Activated CD4-positive, alpha-beta T cell treated with anti-CD3 and anti-CD28 coated beads, Interleukin-2, amount 10 ng/mL, durations not matched to agents 7 days and 5 days (primary cell): ENCODE measurements at places on chromosomes 12 and 14. TPM values are rescaled to one million over a fixed set of nuclear protein-coding genes. Genes with fewer than 3 reads are reported as not detected.

PTCSC3 gene
- total RNA-seq, result not detected

RIPK3 gene
- total RNA-seq, result 37.5 TPM

DAO gene
- total RNA-seq, result not detected

INSM2 gene
- not detected for total RNA-seq

MMP19 gene
- not detected for total RNA-seq

PROX2 gene
- not detected for total RNA-seq

KLHDC1 gene
- 2.5 TPM for total RNA-seq

PHETA1 gene
- 0.97 TPM for total RNA-seq

ASCL1 gene
- total RNA-seq, result not detected

IGF1 gene
- total RNA-seq, result 0.19 TPM

GRCh38 chr12:14514946-14515345 lies 52.7 kb downstream of the PLBD1 start:
- H3K27ac ChIP-seq, result no peak overlapping the region
- H3K4me3 ChIP-seq, result no peak overlapping the region
- DNase-seq, result no peak
- H3K4me1 ChIP-seq, result no peaks in the 10 kb centered on the region
- H3K27me3 ChIP-seq, result no peaks in the 10 kb centered on the region

DNA sequence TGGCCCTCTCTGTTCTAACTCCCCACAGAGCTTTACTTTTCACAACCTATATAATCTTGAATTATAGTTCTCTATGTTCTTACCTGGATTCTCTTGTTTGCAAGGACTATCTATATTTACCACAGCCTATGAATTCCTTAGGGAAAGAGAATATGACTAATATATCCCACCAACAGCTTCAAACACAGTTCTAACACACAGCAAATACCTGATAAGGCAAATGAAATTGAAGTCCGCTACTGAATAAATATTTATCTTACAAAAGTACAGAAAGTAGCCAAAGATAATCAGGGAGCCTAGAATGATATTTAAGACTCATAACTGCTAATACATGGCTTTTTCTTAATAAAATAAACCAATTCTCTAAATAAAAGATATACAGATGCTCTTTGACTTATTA lies 165.1 kb downstream of the C12orf42 start:
- H3K4me1 ChIP-seq, result no peaks in the 10 kb centered on the region
- H3K27me3 ChIP-seq, result no peaks in the 10 kb centered on the region
- H3K4me3 ChIP-seq, result no peak overlapping the region
- no peak for DNase-seq
- H3K36me3 ChIP-seq, result no peaks in the 10 kb centered on the region

- no peak overlapping the region for H3K27ac ChIP-seq
- no peaks in the 10 kb centered on the region for H3K27me3 ChIP-seq
- no peak overlapping the region for H3K4me3 ChIP-seq
- no peak for DNase-seq
Measured at GRCh38 chr12:27034607-27035293, 12.4 kb downstream of the MED21 start.

DNA sequence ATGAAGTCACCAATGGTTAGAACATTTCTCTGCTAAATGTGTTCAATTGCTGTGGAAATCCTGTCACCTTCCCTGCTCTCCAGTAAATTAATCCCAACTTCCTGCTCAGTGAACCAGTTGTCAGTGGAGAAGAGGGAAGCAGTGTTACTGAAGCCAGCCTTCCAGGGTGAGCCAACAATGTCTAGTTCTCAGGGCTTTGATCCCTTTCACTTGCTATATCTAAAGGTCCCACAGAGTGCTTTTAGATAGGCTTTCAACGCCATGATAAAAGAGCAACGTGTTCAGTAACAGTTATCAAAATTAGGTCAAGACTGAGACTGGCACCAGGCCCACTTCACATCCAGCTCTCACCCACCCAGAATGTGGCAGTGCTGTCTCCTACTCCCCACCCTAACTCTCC lies 139.7 kb downstream of the KCNH5 start:
- no peak overlapping the region for H3K27ac ChIP-seq
- H3K4me3 ChIP-seq, result no peak overlapping the region
- DNase-seq, result no peak
- no peaks in the 10 kb centered on the region for H3K4me1 ChIP-seq
- no peaks in the 10 kb centered on the region for H3K27me3 ChIP-seq

DNA sequence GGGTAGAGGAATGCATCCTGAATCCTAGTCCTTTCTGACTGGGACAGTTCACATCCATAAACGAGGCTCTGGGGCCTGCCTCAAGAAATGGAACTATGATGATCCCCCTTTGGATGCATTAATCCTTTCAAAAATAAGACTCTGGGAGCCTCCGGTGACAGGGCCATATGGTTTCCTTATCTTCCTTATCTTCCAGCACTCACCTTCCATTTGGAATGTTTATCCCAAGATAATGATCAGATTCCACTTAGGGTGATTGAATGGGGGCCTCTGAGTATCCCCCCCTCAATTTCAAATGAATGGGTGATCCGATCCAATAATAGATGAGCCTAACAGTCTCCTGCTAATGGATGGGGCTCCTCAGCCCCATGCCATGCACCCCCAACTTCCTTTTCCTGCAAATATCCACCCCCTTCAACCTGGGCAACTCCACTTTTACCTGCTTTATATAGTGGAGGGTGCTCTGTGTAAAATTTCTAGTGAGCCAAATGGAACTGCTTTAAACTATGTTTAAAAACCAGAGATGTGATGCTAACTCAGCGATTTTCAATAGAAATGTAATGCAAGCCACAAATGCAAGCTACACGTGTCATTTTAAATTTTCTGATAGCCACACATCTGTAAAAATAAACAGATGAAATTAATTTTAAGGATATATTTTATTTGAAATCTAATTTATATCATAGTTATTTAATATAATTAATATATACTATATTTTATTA lies 157.8 kb downstream of the ZFP36L1 start:
- DNase-seq, result no peak
- H3K4me1 ChIP-seq, result no peaks in the 10 kb centered on the region
- no peak overlapping the region for H3K27ac ChIP-seq
- no peaks in the 10 kb centered on the region for H3K36me3 ChIP-seq

DNA sequence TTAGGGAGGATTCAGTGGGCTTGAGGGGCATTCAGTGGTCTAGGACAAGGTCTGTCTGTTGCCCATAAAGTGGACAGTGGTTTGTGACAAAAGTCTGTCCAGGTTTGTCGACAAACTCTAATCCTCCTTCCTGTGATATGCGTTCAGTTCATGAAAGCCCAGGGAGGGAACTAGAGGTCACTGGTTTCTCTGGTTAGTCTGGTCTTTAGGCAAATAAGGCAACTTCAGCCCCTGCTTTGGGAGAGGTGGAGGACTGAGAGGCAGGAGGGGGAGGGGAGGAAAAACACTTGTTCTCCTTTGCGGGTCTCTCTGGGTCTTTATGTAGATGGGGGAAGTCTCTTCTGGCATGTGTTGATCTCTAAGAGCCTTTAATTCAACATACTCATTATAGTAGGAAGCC lies 235.1 kb upstream of the PWP1 start:
- H3K4me3 ChIP-seq, result no peak overlapping the region
- no peak overlapping the region for H3K27ac ChIP-seq
- no peak for DNase-seq

- no peak overlapping the region for H3K4me3 ChIP-seq
- H3K27ac ChIP-seq, result peak overlapping the region; percentile 54
- H3K27me3 ChIP-seq, result no peaks in the 10 kb centered on the region
- H3K4me1 ChIP-seq, result peaks cover 50% of the 10 kb centered on the region
- H3K36me3 ChIP-seq, result peaks cover 3% of the 10 kb centered on the region
Measured at GRCh38 chr12:132439333-132439904, 50.5 kb upstream of the FBRSL1 start.

DNA sequence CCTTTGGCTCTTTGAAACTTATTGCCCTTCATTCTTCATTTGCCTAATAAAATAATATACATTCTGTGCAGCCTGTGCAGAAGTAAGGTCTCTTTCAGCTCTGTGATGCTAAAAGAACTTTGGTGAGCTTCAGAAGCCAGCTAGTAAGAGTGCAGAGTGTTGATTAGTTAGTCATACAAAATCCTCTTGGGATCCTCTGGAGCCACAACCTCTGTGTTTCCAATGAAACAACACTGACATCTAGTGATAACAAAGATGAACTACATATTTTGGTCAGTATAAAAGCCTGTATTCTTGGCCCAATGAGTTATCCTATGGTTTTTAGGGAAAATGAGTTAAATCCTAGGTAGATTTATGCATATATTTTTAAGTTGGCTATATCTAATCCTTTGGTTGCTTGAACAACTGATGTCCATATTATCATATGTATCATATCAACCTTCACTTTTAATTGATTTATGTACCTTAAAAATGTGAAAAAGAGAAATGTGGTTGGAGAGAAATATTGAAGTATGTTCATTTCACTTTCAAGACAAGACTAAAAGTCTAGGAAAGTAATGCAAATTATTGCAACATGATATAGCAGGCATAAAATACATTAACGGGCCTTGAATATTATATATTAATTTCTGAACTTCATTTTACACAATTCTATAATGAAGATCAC lies 158.4 kb downstream of the KLHL28 start:
- H3K27ac ChIP-seq, result no peak overlapping the region
- DNase-seq, result no peak
- no peak overlapping the region for H3K4me3 ChIP-seq
- no peaks in the 10 kb centered on the region for H3K36me3 ChIP-seq
- H3K27me3 ChIP-seq, result no peaks in the 10 kb centered on the region

DNA sequence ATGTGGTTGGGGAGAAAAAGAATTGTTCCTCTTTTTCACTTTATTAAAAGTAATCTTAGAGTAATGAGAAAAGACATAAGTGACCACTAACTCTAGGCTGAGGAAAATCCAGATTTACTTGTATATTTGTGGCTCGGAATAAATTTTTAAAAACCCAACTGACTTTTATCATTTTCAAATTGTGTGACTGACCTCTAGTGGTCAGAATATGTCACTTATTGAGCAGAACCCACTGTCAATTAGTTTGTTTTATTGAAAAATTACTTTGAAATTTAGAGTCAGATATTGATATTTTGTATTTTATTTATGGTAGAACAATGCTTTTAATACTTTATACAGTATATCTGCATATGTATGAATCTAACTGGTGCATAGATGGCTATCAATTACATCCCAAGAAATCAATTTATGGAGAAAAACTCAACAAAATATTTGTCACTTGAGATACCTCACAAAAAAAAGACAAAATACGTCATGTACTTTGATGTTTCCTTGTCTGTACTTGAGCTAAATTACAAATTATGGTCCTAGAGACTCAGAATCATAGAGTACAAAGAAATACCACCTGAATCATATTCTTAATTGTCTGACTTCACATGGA lies 229.4 kb downstream of the CNTN1 start:
- H3K36me3 ChIP-seq, result no peaks in the 10 kb centered on the region
- H3K4me3 ChIP-seq, result no peak overlapping the region
- peaks cover 2% of the 10 kb centered on the region for H3K27me3 ChIP-seq
- no peak overlapping the region for H3K27ac ChIP-seq
- no peaks in the 10 kb centered on the region for H3K4me1 ChIP-seq

DNA sequence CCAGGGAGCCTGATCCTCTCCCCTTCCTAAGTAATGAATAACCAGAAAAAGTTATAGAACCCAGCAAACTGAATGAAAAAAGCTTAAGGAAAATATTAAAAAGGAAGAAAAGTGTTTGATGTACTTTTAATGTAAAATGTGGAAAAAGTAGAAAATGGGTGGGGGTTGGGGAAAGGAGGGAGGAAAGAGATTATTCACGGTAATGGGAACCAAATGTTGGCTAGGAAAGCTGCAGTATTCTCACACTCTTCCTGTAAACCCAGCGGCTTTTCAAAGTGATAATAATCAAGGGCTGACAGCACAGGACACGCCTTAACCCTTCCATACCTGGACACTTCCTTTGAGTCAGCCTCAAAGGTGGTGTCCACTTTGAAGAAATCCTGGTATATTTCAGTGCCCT lies 139.2 kb downstream of the TGFB3 start:
- peaks cover 16% of the 10 kb centered on the region for H3K36me3 ChIP-seq
- H3K4me3 ChIP-seq, result no peak overlapping the region
- H3K27me3 ChIP-seq, result no peaks in the 10 kb centered on the region
- H3K27ac ChIP-seq, result no peak overlapping the region

DNA sequence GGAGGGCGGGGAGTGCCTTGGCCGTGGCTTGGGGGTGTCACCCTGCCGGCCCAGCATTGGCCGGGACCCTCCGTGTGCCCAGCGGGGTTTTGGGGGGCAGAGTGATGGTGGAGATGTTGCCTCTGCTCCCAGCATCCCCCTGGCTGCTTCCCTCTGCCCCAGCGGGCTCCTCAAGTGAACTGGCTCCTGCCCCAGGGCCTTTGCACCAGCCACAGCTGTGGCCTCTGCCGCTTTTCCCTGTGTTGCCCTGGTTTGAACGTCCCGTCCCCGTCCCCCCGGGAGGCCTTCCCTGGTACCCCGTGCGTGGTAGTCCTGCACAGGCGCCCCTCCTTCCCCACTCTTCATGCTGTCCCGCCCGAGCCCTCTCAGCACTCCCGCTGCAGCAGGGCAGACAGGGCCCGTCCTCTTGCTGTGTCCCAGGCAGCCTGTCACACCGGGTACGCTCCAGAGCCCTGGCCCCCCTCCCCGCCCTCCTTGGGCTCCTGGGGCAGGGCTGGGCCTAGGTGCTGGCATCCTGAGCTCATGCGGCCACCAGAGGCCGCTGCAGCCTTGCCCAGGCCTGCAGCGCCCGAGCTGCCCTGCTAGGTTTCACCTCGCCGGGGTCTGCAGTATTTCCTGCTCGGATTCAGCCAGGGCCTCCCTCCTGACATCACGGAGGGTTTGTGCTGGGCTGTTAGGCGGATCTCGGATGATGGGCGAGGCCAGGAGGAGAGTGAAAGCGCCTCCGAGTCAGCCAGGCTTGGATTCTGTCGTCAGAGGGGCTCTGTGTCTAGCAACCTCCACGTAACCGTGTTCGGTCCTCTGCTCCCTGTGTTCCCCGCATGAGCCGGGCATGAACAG lies 9.5 kb downstream of the NOC4L start:
- no peaks in the 10 kb centered on the region for H3K27me3 ChIP-seq
- no peaks in the 10 kb centered on the region for H3K36me3 ChIP-seq
- H3K4me1 ChIP-seq, result no peaks in the 10 kb centered on the region
- DNase-seq, result peak; percentile 78
- no peak overlapping the region for H3K4me3 ChIP-seq

GRCh38 chr12:56998981-56999380 lies 7.4 kb downstream of the ZBTB39 start:
- peak overlapping the region; percentile 83 for H3K27ac ChIP-seq
- no peaks in the 10 kb centered on the region for H3K27me3 ChIP-seq
- H3K4me1 ChIP-seq, result peaks cover 36% of the 10 kb centered on the region
- H3K36me3 ChIP-seq, result peaks cover 34% of the 10 kb centered on the region
- peak; percentile 47 for DNase-seq
- H3K4me3 ChIP-seq, result peak overlapping the region; percentile 39

GRCh38 chr14:86575141-86575540 lies 1045.2 kb downstream of the FLRT2 start:
- DNase-seq, result no peak
- H3K27ac ChIP-seq, result no peak overlapping the region
- no peaks in the 10 kb centered on the region for H3K4me1 ChIP-seq
- H3K36me3 ChIP-seq, result no peaks in the 10 kb centered on the region
- H3K4me3 ChIP-seq, result no peak overlapping the region

GRCh38 chr12:68042212-68042699 lies 53.0 kb downstream of the IFNG-AS1 start:
- H3K4me3 ChIP-seq, result no peak overlapping the region
- peaks cover 3% of the 10 kb centered on the region for H3K27me3 ChIP-seq
- no peak overlapping the region for H3K27ac ChIP-seq
- peaks cover 2% of the 10 kb centered on the region for H3K36me3 ChIP-seq

- H3K4me3 ChIP-seq, result no peak overlapping the region
- H3K27ac ChIP-seq, result no peak overlapping the region
Measured at GRCh38 chr12:65596514-65597091, 227.7 kb upstream of the HMGA2 start.

- no peak overlapping the region for H3K4me3 ChIP-seq
- H3K4me1 ChIP-seq, result peaks cover 7% of the 10 kb centered on the region
- no peaks in the 10 kb centered on the region for H3K27me3 ChIP-seq
- no peaks in the 10 kb centered on the region for H3K36me3 ChIP-seq
- no peak for DNase-seq
Measured at GRCh38 chr14:97023871-97024270, 226.7 kb downstream of the VRK1 start.
